Stimulated activated CD4-positive, alpha-beta T cell treated with anti-CD3 and anti-CD28 coated beads, Interleukin-12 subunit alpha, Interleukin-12 subunit beta, amount 100 ng/mL, for 4 hours (primary cell): ENCODE measurements at places on chromosomes 7 and 10.

DNA sequence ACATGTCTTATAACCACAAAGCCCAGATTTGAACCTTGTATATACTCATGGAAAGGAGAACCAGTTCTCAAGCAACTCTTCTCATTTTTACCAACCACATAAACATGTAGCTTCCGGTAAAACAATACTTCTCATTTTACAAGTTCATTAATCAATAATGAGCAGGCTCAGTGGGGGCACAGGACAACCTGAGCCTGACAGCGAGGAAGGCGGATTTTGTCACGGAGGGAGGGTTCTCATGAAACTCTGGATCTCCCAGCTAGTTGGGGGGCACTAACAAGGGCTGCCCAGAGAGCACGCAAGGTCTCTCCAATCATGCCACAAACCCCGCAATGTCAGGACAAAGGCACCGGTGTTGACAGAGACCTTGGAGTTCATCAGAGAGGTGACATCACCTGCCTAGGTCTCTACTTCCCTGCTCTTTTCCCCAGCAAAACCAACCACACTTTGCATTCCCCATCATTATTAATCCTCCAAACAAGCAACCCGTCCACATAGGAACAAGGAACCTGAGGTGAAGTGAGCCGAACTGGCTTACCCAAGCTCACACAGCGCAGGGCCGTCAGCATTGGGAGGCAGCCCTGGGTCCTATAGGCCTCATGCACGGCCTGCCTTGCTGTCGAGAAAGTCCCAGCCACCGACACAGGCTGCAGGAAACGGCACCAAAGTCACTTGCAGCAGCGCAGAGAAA, 192.1 kb upstream of the KLF14 start:
- DNase-seq = no peak

DNA sequence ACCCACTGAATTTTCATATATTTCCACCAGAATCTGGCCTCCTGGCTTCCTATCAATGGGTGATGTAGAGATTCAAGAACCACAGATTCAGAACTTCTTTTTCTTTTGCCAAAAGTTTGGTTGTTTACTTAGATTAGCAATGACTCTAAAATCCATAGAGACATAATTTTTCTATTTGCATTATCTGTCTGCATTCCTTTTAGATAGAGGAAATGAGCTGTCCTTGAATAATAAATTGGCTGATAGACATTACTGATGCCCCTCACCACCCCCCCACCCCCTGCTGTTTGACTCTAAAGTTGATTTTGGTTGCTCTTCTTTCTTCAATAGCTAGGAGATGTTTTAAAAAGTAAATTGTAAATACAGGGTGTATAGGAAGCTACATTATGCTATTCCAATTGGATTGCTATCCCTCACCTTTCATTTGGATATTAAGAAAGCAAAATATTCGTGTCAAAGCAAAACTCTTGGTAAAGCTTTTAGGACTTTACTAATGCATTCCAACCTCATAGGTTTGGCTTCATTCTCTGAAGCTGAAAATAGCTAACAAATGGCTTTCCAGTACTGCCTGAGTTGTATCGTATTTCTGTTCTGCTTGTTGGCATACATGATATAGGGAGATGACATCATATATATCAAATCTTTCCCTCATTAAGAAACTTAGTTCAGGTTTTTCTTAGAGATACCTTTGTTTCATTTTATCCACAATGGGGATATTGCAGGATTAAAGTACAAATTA, 606.0 kb downstream of the ARL4A start:
- DNase-seq = no peak

- no peak for DNase-seq
Observed at GRCh38 chr10:31140716-31141115, 109.1 kb upstream of the ZNF438 start.

GRCh38 chr7:55550010-55550663, 22.2 kb downstream of the VOPP1 start:
- DNase-seq = no peak

GRCh38 chr10:77177161-77177560, 460.4 kb downstream of the KCNMA1 start:
- DNase-seq = no peak

DNA sequence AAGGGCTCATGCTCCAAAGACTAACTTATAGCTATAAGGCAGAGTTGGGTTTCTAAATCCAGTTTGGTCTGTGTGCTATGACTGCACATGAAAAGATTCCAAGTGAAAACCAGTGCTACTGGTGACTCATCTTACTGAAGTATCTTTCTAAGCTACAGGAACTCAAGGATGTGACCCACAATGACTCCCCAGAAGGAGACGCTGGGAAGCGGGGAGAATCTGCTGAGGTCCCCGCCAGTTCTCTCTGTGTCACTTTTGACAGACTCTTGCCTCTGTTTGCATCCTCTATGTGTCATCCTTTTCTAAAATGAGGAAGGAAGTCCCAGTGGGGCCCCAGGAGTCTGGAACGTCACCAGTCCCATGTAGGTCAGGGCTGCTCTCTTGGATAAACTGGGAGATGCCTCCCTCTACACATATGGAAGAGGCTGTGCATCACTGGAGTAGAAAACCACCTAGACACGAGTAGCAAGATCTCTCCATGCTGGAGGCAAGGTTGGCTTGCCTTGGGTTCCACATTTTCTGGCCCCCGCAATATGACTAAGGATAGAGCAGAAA, 28.8 kb upstream of the GPR26 start:
- no peak for DNase-seq

DNA sequence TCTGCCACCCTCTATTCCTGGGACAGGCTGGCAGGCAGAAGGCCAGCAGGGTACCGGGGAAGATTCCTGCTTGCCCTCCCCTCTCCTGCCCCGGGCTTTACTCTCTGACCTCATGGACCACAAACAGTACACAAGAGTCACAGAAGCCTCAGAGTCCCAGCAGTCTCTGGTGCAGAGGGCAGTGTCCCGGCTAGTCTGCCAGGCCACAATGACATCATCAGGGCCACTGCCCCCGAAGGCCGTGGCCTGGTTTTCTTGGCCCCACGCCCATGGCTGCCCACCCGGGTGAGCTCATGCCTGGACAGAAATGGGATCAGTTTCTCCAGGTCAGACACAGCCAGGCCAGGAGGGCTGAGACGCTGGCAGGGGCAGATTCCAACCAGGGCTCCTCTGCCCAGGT, 91.9 kb downstream of the MYL10 start:
- no peak for DNase-seq

- no peak for DNase-seq
Observed at GRCh38 chr7:135784013-135784412, 35.4 kb upstream of the FAM180A start.
